Stimulated activated CD8-positive, alpha-beta memory T cell treated with anti-CD3 and anti-CD28 coated beads, Interleukin-15, amount 100 ng/mL, for 24 hours (primary cell): ENCODE measurements at places on chromosomes 7 and 10.

DNA sequence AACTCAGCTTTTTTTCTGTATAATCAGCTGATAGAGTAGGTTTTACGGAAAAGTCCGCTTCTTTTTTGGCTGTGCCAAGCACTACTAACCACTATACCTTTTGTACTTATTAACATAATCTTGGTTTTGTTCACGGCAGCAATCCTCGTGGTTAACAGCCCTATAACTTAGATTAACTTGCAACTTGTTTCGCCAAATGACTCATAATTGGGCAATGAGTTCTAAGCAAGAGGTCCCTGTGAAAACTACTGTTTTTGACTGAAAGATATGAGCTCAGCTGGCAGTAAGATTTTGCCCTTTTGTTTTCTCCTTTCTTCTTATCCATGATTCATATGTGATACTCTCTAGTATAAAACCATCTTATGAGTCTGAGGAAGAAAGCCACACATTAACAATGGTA, 345.0 kb upstream of the PCDH15 start:
- DNase-seq = no peak

- DNase-seq = no peak
Measured at GRCh38 chr7:151076863-151077704, 3.5 kb downstream of the FASTK start.

DNA sequence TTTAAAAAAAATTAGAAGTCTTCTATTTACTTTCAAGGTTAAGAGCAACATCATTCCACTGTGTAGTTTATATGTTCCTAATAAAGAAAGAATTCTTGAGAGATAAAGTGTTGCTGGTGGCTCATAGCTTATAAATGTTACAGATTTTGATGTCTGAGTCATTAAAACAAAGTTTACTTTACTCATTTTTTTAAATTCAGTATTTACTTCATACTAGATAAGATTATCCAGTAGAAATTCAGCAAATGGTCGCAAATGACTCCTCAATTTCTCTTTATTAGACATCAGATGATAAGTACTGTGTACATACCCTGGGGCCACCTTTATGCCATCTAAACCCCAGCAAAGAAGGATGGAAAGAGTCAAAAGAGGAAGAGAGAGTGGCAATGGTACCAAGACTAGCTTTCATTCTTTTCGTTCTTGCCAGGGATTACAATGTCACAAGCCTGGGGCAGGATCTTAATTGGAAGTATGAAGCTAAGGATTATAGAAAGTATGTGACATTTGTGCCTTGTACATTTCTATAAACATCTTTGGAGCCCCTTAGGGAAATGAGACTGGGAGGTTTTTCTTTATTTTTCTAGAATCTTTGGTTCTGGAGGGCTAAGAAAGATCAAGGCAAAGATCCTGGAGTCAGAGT, 206.1 kb downstream of the CHRM2 start:
- no peak for DNase-seq

DNA sequence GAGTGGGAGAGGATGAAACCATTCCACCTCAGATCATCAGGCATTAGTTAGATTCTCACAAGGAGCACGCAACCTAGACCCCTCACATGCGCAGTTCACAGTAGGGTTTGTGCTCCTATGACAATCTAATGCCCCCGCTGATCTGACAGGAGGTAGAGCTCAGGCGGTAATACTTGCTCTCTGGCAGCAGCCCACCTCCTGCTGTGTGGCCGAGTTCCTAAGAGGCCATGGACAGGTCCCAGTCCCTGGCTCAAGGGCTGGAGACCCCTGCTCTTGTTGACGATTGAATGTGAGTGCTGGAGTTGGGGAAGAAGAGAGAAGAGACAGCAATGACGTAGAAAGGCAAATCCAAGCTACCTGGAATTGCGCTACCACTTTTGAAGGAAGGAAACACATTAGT, 267.2 kb downstream of the TFEC start:
- no peak for DNase-seq

GRCh38 chr10:111874576-111874975, 309.0 kb downstream of the GPAM start:
- no peak for DNase-seq
